Stimulated activated naive CD8-positive, alpha-beta T cell treated with anti-CD3 and anti-CD28 coated beads, Interleukin-15, Interleukin-2, amounts not matched to agents 100 U/mL and 50 U/mL, for 24 hours (primary cell): ENCODE measurements at places on chromosomes 3 and 15.

GRCh38 chr3:179666030-179666429 lies 13.2 kb downstream of the USP13 start:
- no peak for DNase-seq

DNA sequence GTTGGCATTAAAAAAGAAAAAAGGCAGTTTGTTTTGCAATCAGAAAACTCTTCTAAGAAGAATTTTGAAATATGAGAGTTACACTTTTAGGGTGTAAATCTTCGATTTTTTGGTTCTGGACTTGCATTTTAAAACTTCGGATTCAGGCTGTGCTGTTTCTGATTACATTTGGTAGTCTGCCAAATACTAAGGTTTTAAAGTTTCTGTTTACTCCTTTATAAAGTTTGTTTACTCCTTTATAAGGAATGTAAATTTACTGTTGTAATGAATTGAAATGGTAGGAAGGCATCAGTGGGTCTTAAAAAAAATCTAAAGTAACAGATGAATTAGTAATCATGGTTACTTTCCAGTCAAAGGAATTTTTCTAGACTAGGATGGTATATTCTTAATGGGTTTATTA lies 14.1 kb downstream of the FXR1 start:
- no peak for DNase-seq

- DNase-seq = peak; percentile 14
Observed at GRCh38 chr3:61564395-61565059, 3.2 kb downstream of the PTPRG start.

- no peak for DNase-seq
Observed at GRCh38 chr3:134477938-134478337, 7.8 kb downstream of the ANAPC13 start.

GRCh38 chr3:197002701-197003454 lies 26.7 kb downstream of the MELTF start:
- peak; percentile 87 for DNase-seq

DNA sequence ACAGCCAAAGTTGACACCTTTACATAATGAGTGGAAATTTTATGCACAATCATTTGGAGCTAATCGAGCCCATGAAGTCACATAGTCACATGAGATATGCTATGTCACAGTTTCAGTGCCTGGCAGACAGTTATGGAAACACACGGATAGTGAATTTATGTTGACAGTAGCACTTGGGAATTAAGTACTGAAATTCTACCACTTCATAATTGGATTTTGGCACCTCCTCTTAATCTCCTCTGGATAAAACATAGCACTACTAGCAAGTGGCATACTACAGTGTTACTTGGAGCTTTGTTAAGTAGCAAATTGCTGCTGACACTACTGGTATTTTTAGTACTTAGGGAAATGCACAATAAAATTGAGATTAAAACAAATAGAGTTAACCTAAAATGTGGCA lies 1679.4 kb downstream of the OTOL1 start:
- DNase-seq = no peak
